HAP-1 (cell line): ENCODE measurements at places on chromosomes 3 and 15.

GRCh38 chr3:151331696-151332095 is 2.3 kb upstream of the P2RY13 start:
- no peak for DNase-seq

- DNase-seq, result no peak
Observed at GRCh38 chr3:53748512-53749271, 97.5 kb downstream of the CHDH start.

DNA sequence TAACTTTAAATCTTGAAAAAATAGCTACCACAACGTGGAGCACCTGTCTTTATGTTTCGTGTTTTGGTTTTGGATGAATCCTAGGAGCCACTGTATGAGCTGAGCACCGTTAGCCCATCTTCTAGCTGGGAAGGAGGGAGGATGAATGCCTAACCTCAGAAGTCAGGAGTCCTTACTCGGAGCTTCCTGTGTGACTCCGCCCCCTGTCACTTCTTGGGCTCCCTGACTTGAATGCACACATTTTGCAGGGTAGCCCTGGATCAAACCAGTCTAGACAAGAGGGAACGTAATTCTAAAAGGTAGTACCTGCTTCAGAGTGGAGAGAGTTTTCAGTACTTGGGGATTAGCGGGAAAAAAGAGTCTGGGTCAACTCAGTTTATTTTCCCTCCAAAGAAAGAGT is 5.3 kb downstream of the GABRA5 start:
- DNase-seq, result no peak

GRCh38 chr3:64488939-64489338 is 198.9 kb downstream of the ADAMTS9 start:
- no peak for DNase-seq

GRCh38 chr15:50307799-50308198 is 42.3 kb upstream of the HDC start:
- DNase-seq, result no peak

- DNase-seq, result no peak
Observed at GRCh38 chr15:70257047-70257446, 159.3 kb upstream of the TLE3 start.

- DNase-seq, result no peak
Observed at GRCh38 chr3:105352976-105353375, 13.7 kb upstream of the ALCAM start.

GRCh38 chr3:131067983-131068382 is 41.3 kb downstream of the NEK11 start:
- DNase-seq, result no peak

DNA sequence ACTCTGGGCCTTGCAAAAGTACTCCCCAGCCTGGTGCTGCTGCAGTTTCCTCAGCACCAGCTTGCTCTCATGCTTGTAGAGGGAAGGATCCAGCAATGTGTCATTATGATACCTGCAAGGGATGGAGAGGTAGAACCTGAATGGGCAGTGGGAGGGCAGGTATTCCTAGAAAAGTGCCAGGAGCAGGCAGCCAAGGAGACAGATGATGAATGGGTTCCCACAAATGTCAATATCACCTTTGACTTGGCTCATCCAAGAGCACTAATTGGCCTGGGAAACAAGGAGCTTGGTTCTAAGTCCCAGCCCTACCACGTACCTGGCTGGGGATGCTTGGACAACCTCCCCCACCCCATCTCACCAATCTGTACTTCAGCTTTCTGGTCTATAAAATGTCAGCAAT is 9.4 kb downstream of the CILP start:
- DNase-seq, result no peak

DNA sequence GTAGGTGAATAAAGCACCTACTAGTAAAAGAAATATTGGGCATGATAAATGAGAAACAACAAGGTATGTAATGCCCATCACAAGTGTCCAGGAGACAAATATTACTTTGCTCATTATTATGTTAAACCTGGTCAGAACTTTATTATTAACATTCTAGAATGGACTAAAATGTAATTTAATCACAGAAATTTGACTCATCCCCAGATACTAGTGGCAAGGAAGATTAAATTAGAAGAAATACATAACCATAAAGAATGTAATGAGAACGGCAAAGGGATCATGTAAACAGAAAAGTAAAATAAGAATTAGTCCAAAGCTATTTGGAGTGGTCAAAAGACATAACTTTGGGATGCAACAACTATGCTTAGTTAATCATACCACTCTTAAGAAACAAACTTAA is 71.2 kb upstream of the STAC start:
- DNase-seq, result no peak

DNA sequence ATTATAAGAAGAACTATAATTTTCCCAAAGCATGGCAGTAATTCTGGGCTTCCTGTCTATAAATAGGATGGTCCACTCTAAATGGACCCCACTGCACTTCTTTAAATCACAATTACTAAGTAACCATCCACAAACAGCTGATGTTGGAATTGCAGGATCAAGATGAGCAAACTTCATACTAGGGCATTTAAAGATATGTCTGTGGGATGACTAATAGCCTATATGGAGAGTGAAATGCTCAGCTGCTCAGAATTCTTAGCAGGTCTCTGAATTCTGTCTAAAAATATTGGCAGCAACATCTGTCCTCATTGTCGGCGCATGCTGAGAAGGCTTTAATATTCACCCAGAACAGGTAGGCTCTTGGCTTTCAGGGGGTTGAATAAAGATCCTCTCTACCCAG is 140.4 kb downstream of the SATB1 start:
- no peak for DNase-seq

- no peak for DNase-seq
Observed at GRCh38 chr3:146165877-146166276, 4.9 kb upstream of the PLOD2 start.

GRCh38 chr15:52466134-52466701 is 62.5 kb downstream of the MYO5A start:
- no peak for DNase-seq

- DNase-seq, result no peak
Observed at GRCh38 chr15:42508263-42508690, 12.8 kb downstream of the SNAP23 start.

DNA sequence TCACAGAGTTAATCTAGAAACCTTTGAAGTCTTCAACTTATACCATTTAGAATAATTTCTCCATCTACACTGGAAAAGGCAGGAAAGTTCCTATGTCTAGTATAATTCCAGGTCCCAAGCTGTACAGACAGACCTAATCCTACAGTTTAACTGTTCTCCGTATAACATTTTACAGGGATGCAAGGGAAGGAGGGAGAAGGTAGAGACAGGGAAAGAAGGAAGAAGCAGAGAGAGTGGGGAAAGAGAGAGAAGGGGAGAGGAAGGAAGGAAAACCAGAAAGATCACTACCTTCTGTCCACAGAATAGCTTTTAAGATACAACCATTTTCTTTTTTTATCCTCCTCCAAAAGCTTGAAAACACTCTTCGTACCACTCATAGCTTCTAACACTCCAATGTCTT is 185.8 kb downstream of the FOXP1 start:
- no peak for DNase-seq

GRCh38 chr3:124119056-124119716 is 127.3 kb upstream of the ROPN1 start:
- no peak for DNase-seq

DNA sequence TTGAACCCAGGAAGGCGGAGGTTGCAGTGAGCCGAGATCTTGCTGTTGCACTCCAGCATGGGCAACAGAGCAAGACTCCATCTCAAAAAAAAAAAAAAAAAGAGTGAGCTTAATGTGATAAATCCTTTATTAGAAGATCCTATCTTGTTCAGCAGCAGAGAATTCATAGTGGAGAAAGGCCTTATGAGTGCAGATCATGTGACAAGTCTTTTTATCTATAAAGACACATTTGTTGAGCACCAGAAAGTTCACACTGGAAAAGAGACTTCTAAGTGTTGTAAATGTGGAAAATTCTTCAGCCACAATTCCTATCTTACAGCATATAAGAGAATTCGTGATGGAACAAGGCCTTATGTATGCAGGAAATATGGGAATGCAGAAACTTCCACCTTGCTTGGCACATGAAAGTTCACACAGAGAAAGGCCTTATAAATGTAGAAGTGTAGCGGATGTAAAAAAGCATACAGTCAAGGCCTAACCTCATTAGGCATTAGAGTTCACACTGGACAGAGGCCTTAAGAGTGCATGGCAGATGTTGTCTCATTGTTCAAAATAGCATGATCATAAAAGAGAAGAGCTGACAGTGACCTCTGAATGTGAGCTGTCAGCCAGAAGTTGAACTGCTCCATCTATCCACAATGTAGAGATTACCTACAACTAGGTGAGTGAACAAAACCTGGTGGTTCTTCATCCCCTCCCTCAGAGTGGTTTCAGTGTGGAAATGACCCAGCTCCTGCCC is 16.7 kb downstream of the ADAM10 start:
- DNase-seq, result no peak

- no peak for DNase-seq
Observed at GRCh38 chr3:38205472-38205805, 40.1 kb downstream of the OXSR1 start.

DNA sequence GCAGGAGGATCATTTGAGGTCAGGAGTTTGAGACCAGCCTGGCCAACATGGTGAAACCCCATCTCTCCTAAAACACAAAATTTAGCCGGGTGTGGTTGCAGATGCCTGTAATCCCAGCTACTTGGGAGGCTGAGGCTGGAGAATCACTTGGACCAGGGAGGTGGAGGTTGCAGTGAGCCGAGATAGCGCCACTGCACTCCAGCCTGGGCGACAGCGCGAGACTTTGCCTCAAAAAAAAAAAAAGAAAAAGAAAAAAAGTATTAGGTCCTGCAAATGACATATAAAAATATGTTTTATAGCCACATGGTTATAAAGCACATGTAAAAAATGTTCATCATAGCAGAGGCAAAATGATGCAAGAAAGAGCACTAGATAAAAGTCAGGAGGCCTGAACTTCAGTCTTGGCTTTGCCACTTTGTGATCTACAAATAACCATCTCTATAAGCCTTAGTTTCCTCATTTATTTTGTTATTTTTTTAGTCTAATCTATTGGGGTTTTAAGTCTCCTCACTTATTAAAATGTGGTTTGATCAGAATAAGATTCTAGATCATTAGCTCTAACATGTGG is 4.9 kb downstream of the SLC12A6 start:
- DNase-seq, result no peak

GRCh38 chr3:19146685-19147650 is 1.3 kb upstream of the KCNH8 start:
- peak; percentile 94 for DNase-seq

DNA sequence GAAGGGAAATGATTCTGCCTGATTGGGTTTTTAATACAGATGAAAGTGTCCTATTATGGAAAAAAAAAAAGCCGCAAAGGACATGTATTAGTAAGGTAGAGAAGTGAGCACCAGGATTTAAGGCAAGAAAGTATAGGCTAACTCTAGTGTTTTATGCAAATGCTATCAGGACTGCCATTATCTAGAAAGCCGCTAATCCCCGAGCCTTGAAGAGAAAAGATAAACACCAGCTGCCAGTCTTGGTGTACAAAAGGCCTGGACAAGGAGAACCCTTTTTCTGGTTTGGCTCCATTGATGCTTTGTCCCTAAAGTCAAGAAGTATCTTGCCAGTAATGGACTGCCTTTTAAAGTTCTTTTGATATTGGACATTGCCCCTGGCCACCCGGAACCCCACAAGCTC is 8.6 kb upstream of the TRIM59 start:
- peak; percentile 49 for DNase-seq

- no peak for DNase-seq
Observed at GRCh38 chr3:126617571-126617970, 37.4 kb downstream of the TXNRD3 start.
